Activated CD8-positive, alpha-beta T cell treated with anti-CD3 and anti-CD28 coated beads, Interleukin-2, amount 10 ng/mL, durations not matched to agents 7 days and 5 days (primary cell): ENCODE measurements at places on chromosomes 11 and 22.
A peak's percentile ranks its signal among the peaks of the same experiment; 100 is the strongest.

- H3K27me3 ChIP-seq, result no peaks in the 10 kb centered on the region
- DNase-seq, result no peak
- no peaks in the 10 kb centered on the region for H3K36me3 ChIP-seq
- H3K27ac ChIP-seq, result no peak overlapping the region
- no peak overlapping the region for H3K4me3 ChIP-seq
Measured at GRCh38 chr11:122162095-122162494, 46.1 kb upstream of the BLID start.

DNA sequence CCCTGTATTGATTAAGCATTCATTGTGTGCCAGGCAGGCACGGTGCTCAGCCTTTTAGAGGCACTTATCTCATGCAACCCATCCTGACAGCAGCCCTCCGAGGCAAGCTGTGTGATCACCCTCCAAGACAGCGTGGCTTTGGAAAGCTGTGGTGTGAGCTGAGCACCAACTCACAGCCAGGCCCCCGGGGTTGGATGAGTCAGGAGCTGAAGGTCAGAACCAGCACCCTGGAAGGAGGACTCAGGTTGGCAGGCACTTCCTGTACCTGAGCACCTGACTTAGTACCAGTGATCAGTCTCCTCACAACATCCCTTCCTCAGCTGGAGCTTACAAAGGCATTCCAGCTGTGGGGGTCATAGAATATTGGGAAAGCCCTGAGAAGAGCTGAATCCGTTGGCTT, 9.0 kb downstream of the PATZ1 start:
- H3K36me3 ChIP-seq, result peaks cover 71% of the 10 kb centered on the region
- peaks cover 41% of the 10 kb centered on the region for H3K4me1 ChIP-seq
- no peaks in the 10 kb centered on the region for H3K27me3 ChIP-seq
- H3K27ac ChIP-seq, result peak overlapping the region; percentile 37
- DNase-seq, result no peak
- no peak overlapping the region for H3K4me3 ChIP-seq

DNA sequence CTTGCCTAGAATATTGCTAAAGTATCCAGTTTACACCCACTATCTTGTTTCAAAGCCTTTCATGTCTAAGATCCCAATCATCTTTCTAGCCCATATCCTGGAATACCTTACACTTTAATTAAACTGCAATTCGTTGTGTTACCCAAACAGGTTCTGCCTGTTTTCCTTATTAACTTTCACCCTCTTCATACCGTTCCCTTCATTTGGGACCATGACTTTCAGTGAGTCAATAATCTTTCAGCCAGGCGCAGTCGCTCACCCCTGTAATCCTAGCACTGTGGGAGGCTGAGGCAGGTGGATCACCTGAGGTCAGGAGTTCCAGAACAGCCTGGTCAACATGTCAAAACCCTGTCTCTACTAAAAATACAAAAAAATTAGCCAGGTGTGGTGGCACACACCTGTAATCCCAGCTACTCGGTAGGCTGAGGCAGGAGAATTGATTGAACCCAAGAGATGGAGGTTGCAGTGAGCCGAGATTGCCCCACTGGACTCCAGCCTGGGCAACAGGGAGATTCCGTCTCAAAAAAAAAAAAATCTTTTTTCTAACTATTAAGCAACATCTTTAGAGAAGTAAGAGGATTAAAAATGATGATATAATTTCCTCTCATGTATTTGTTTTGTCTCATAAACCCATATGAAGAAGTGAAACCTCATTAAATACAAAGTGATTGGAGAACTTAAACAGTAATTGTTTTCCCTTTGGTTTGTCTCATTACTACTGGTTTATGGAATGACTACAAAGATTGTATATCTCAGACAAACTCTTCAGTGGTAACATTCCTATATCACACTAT, 20.7 kb downstream of the DMC1 start:
- H3K27ac ChIP-seq, result no peak overlapping the region
- H3K4me1 ChIP-seq, result no peaks in the 10 kb centered on the region
- no peak for DNase-seq
- H3K4me3 ChIP-seq, result no peak overlapping the region
- H3K27me3 ChIP-seq, result no peaks in the 10 kb centered on the region

- no peaks in the 10 kb centered on the region for H3K36me3 ChIP-seq
- peaks cover 10% of the 10 kb centered on the region for H3K4me1 ChIP-seq
- DNase-seq, result no peak
- no peak overlapping the region for H3K4me3 ChIP-seq
- no peak overlapping the region for H3K27ac ChIP-seq
Measured at GRCh38 chr11:63510360-63511047, 4.6 kb downstream of the LGALS12 start.

DNA sequence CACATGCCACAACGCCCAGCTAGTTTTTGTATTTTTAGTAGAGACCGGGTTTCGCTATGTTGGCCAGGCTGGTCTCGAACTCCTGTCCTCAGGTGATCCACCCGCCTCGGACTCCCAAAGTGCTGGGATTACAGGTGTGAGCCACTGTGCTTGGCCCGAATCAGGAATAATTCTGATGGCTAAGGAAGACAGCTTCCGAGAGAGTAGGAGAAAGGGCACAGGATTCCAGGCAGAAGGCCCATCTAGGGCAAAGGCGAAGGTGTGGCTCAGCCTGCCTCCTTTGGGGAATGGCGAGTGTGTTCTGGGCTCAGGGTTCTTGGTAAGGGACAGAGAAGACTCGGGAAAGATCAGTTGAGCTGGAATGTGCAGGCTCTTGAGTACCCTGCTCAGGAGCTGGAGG, 1.6 kb upstream of the SYCE3 start:
- H3K27me3 ChIP-seq, result peaks cover 11% of the 10 kb centered on the region
- DNase-seq, result no peak
- H3K36me3 ChIP-seq, result peaks cover 13% of the 10 kb centered on the region
- H3K4me1 ChIP-seq, result peaks cover 19% of the 10 kb centered on the region
- no peak overlapping the region for H3K27ac ChIP-seq
